Dorsolateral prefrontal cortex (tissue), 122 donors: ENCODE measurements at places on chromosomes 2 and 18. TPM values are rescaled to one million over a fixed set of nuclear protein-coding genes. Genes with fewer than 3 reads are reported as not detected.

Gene NYAP2
- 5.7 TPM for total RNA-seq

Gene ALLC
- not detected for total RNA-seq

Gene NEU4
- total RNA-seq, result 14.3 TPM

Gene EPB41L3
- total RNA-seq, result 260 TPM

Gene SH2D6
- total RNA-seq, result 4.1 TPM
